ENCODE measurements at places on chromosomes 5 and 9.
A peak's percentile ranks its signal among the peaks of the same experiment; 100 is the strongest.

DNA sequence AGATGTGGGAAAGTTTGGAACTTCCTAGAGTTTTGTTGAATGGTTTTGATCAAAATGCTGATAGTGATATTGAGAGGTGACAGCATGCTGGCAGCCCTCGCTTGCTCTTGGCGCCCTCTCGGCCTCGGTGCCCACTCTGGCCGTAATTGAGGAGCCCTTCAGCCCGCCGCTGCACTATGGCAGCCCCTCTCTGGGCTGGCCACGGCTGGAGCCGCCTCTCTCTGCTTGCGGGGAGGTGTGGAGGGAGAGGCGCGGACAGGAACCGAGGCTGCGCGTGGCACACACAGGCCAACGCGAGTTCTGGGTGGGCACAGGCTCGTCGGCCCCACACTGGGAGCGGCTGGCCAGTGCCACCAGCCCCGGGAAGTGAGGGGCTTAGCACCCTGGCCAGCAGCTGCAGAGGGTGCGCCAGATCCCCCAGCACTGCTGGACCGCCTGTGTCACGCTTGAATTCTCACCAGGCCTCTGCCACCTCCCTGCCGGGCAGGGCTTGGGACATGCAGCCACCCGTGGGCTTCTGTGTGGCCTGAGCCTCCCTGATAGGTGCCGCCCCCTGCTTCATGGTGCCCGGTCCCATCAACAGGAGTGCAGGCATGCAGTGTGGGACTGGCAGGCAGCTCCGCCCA, 488.5 kb downstream of the CYLC2 start:
- no peak for DNase-seq

- DNase-seq, result peak; percentile 57
Observed at GRCh38 chr5:133825631-133826289, 142.7 kb downstream of the C5orf15 start.

DNA sequence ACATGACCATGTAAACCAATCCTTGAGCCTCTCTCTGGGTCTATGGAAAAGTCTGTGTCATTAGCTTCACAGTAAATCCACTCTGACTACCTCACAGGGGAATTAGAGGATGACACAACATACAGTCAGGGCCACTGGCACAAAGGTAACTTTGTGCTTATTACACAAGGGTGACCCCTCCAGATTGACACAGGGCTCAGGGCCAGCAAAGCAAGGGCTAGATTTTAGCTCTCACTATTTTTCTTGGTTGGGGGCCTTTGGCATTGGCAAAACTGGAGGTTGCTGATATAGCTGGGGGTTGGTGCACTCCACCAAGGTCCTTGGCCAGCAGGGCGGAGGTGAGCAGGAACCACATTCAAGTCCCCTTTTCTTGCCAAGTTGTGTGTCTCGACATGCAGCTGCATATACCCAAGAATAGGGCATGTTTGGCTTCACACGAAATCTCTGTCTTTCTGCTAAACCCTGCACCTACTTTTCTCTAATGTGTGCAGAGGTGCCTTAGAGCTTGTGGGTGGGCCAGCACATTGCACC, 15.2 kb upstream of the OSMR start:
- DNase-seq, result no peak

DNA sequence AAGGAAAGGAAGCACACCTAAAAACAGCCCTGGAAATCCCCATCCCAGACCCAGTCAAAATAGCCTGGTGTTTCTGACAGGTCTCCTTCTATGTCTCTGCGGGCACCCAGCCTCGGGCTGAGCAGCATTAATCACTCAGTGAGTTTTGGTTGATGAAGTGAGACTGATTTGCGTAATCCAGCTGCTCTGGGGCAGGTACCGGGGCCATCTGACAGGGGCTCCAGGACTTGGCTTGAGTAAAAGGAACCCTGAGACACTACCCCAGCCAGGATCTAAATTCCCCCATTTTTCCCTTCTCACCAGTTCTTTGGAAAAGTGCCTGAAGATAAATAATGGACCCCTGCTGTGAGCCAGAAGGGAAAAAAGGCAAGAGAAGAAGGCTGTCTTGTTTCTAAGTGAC, 596 bp downstream of the SLC28A3 start:
- no peak for DNase-seq

GRCh38 chr9:95817205-95817604, 58.3 kb upstream of the ERCC6L2 start:
- no peak for DNase-seq

DNA sequence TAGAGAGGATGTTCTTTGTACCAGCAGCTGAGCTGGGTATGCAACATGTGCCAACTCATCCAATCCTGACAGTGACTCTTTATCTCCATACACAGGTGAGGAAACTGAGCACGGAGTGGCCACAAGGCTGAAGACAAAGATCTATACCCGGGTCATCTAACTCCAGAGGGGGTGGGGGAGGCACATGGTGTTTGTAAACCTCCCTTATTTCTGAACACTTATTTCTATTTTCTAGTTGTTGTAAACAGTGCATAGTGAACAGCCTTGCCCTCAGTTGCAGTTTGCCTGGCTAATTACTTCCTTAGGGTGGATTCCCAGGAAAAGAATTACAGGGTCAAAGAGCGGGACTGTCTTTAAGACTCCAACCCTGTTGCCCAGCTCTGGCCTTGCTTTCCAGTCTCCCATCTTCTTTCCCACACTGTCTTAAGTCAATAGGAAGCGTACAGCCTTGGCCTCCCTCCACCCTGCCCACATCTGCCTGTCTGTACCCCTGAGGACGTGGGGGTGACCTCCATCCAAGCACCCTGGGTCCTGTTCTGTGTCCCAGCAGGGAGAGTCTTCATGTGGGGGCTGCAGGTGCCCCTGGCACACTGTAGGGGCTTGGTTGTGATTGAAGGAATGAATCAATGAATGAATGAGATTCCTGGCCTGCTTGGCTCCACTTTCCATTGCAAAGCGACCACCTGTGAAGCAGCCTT, 13.2 kb upstream of the FIBCD1 start:
- no peak for DNase-seq

DNA sequence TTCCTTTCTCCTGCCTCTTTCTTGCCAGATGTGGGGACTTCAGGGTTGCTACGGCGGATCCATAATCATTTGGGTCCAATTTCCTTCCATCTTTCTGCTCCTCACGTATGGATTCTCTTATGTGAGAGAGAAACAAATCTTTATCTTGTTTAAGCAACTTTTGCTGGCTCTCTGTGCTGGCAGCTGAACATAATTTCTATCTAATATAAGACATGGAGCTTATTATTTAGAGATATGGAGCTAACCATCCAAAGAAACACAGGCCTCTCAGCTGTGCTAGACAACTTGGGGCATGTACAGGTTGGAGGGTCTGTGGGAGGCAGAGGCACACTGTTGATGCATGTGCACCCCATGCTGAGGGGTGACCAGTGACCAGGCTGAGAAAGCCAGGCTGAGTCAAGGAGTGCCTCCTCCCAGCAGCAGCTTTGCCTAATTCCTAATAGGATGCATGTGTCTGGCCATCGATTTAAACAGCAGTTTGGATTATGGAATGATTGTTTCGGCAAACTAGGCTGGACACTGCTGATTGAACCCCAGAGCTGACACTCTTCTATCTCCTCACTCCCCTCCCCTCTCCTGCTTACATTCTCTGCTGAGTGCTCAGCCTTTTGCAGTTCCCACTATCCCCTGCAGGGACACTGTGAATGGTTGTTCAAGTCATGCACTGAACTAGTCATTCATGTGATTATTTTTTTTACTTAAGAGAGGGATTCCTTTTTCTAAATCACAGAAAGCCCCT, 195.8 kb downstream of the ERCC6L2 start:
- DNase-seq, result peak; percentile 20

GRCh38 chr5:107858324-107858723, 187.6 kb upstream of the EFNA5 start:
- DNase-seq, result no peak

DNA sequence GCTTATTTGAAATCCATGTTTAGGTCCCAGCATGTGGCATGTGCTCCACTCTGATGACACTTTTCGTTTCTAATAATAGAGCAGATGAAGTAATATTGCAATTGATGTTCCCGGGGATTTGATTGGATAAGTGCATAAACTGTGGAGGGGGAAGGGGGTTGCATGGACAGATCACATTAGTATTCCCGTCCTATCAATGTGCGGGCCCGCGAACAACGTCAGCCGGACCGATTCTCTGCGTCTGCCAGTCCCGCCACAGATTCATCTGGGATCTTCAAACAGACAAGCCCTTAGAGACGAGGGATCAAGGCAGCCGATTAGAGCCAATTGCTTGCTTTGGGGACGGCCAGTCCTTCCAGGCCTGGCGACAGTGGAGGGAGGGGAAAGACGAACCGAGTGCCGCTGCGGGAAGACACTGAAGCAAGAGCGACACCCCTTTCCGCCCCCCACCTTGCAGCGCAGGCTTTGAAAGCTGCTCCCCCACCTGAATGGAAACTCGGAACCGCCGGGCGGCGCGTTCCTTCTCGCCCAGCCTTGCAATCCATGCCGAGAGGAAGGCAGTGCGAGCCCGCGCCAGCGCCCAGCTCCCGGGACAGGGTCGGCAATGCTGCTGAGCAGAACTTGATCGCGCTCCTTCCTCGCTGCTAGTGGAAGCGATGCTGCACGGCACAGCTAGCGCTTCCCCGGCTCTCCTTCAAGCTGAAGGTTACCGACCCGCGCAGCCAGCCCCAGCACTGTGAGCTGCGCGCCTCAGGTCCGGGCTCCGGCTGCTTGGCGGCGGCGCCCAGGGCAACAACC, at the start of gene RGS7BP:
TSS of gene RGS7BP (plus strand) at position 247 of the 798 bp plus-strand sequence. CDS start 610 bp downstream, outside the sequence.
- no peak for DNase-seq

- DNase-seq, result no peak
Observed at GRCh38 chr9:133050781-133051180, 11.0 kb upstream of the CEL start.

DNA sequence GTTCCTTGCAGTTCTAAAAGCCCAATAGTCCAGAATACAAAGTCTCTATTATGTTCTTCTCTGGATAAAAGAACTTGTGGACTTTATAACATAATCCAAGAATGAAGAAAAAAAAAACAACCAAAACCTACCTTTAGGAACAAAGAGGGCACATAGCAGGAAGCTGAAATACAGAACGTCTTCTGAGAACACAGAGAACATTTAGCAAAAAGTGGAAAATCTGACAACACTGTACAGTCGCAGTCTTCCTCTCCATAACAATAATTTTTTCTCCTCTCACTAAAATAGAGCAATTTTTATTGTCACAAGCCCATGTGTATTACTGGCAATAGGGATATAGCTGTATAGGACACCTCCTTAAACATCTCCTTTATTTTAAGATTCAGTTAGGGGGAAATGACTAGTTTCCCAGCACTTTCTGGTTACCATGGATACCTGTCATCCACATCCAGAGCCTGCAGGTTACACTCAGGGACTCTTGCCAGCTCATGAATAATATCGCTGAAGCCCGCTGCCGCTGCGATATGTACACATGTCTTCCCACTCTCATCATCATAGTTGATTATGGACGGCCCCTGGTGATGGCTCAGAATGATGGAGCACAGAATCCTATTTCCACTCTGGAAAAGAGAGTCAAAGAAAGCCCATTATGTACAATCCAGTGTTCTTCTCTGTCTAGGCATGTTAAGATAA, 106.5 kb downstream of the ANKRD55 start:
- DNase-seq, result no peak

DNA sequence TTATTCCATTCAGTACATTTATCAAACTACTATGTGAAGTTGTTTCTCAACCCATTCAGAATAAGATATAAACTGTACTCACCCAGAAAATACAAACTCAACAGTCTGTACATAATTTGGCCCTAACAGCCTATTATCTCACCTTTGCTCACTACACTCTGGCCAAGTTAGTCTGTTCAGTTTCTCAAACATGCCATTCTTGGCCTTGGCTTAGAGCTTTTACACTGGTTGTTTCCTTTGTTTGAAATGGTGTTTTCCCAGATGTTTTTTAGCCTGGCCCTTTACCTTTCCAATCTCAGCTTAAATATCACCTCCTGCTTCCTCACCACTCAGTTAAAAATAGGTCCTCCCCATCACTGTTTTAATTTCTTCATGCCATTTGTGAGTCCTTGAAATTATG, 13.6 kb downstream of the CDC42SE2 start:
- DNase-seq, result no peak

- no peak for DNase-seq
Observed at GRCh38 chr5:152488869-152489268, 83.8 kb upstream of the NMUR2 start.

GRCh38 chr5:153816870-153817269, 221.8 kb downstream of the FAM114A2 start:
- DNase-seq, result no peak

DNA sequence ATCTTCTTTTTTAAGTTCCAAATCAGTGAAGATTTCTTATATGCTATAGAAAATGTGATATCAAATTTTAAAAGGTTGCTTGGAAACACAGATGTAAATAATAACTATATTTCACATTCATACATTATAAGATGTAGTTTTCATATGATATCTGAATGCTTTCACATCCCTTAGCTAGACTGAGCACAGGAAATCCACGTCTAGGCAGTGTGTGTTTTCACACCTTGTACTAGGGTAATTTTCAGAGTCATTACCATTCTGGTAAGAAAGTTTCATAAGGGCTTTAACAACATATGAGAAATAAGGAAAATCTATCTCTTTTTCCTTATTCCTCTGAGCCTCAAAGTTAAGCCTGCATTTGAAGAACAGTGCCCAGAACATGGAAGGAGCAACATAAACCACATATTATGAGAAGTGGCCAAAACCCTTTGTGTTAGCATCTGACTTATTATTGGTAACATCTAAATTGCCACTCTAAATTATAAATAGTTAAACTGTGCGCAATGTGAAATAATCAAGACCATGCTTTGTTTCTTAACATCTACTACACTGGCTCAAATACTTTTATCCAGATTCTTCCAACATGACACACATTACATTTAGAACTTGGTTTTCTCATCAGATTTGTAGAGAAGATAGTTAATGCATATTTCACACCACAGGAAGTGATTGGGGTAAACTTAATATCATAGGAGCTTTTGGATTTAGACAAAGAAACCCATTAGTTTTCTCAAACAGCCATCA, 113.3 kb downstream of the PPP2R2B start:
- peak; percentile 17 for DNase-seq

DNA sequence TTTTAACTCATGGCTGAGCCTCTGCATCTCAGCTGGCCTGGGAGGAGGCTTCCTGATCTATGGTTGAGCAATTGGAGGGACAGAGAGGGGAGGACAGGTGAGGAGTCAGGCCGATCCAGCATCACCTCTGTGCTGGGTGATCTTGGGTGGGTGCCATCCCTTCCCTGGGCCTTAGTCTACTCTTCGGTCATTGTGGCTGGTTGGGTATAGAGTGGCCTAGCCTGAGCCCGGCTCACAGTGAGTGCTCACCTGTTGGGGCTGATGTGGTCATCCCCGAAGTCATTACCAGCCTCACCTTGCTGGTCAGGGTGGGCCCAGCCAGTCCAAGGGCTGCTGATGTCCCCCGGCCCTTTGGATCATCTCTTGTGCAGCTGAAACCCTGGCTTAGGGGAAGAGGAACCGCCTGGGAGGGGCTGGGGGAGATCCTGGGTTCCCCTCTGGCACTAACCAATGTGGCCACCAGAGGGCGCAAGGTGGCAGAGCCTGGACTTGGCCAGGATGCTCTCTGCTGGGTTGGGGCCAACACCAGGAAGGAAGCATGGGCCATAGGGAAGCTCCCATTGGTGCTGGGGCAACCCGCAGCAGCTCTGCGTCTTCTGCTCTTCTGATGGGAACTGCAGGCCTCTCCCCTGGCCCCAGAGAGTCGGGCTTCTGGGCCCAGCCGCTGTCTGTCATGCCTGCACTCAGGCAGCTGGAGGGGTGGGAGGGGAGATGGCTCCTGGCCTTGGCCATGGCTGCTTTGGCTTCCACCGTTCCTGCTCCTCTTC, 17.3 kb upstream of the ODF2 start:
- peak; percentile 73 for DNase-seq

Measured in CD4-positive, alpha-beta T cell treated with Interleukin-15 for 1 hour (primary cell).